HS-27A (cell line): ENCODE measurements at places on chromosomes 3 and 15.

- peak; percentile 80 for DNase-seq
These were observed 773.1 kb upstream of the NR2F2 start for GRCh38 chr15:95557226-95558046.

DNA sequence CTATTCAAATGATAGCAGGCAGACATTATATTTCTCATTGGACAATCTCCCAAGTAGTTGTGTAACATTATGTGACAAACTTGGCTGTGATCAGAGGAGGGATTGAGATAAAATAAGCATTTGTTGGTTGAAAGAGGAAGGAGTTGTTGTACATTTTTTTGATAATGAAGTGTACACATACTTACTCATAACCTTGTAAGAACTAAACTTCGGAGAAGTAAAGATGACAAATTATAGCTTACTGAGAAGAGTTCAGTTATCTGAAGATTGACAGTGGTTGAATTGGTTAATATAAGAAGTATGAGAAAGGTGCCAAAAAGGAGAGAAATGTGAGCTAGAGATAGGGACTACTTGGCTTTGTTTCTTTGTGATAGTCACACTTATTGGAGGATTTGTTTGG is 32.6 kb downstream of the STT3B start:
- no peak for DNase-seq

DNA sequence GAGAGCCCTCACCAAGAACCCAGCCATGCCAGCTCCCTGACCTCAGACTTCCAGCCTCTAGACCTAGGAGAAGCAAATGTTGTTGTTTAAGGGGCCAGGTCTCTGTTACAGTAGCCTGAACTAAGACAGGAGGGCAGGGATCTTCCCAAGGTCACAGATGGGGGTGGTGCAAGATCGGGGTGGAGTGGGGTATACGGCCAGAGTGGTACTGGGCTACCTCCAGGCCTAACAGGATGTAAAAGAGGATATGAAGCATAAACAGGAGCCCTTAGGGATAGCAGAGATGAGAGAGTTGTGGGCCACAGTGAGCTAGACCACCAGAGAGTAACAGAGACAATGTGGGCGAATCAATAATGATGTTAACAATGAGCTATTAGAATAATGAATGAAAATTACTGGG is 82.9 kb downstream of the TOP2B start:
- DNase-seq = no peak

DNA sequence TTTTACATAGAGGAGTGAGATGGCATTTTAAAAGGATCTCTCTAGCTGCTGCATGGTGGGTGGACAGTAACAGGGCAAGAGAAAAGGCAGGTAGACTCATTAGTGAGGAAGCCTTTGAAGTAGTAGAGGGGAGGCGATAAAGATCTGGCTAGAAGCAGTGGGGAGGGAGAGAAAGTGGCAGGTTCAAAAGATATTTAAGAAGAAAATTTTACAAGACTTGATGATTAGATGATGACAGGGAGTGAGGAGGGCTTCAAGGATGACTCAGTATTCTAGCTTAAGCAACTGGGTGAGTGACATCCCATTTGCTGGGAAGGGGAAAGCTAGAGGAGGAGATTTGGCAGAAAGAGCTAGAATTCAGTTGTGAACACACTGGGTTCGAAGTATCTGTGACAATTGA is 3.8 kb upstream of the BRPF1 start:
- DNase-seq = no peak

DNA sequence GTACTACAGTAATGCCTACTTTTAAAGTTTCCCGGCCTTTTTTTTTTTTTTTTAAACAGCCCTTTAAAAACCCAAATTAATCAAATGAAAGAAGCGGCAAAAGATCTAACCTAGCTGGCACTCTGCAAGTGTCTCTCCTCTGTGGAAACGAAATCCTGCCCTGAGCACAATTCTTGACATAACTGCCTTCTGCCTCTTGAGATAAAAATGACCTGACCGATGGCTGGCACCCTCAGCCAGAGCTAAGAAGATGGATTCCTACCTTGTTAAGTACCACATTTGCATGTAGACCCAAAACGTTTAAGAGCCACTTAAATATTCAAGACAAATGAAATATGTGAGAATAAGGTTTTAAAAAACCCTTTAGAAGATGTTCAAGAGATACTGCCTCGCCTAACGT is 16.6 kb upstream of the SLC12A8 start:
- no peak for DNase-seq

DNA sequence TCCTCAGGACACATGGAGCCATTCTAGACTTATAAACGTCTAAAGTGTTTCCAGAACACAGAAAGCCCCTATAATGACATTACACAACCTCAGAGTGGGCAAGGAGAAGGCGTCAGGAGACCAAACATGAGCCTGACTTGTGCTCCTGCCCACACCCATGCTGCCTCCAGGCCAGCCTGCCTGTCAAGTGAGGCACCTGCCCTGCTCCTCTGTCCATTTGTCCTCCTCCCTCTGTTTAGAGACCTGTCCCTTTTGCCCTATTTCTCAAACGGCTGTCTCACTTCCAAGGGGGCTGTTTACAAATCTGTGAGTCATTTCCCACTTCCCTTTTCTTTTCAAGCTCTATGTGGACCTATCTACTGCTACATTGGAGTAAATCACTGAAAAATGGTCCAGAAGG is 21.0 kb downstream of the ZDHHC3 start:
- DNase-seq = no peak

- DNase-seq = no peak
These were observed 345.4 kb downstream of the ERC2 start for GRCh38 chr3:56122911-56123310.

DNA sequence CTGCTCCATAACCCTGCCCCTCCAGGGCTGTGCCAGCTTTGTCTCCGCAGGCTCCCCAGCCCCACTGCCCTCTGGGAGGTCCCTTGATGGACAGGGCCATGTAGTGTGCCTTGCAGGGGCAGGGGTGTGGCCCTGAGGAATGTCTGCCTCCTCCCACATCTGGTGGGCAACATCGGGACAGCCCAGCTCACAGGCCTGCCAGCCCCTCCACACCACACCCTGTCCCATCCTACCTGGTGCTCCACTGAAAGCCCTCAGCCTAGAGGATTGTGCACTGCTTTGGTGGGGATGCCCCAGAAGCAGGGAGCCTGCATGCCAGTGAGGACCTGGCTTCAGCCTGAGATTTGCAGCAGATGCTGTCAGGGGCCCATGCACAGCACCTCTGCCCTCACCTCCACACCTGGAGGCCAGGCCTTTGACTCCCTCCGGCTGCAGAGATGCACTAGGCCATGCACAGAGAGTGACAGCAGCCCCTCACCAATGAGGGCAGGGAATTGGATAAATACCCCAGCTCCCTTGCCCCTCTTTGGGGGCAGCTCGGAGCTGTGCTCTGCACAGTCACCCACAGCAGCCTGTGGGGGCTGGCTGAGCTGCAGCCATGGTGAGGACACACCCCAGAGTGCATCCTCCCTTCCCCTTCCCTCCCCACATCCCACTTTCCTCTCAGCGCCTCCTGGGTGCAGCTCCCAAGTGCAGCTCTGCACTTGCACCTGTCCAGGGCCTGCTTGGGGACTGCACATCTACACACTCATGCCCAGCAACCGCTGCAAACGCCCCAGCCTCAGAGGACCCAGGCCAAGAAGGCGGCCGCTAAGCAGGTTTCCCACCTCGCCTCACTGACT is 2.7 kb downstream of the C3orf22 start:
- DNase-seq = no peak

GRCh38 chr3:190877925-190878324 is 15.4 kb upstream of the GMNC start:
- no peak for DNase-seq
